Ovary (tissue), 10 donors: ENCODE measurements at places on chromosomes 4 and X. TPM values are rescaled to one million over a fixed set of nuclear protein-coding genes. Genes with fewer than 3 reads are reported as not detected.

The TMEM184C gene
- 31.8 TPM for polyA plus RNA-seq

The ARHGAP36 gene
- not detected for polyA plus RNA-seq

The FSTL5 gene
- 0.05 TPM for polyA plus RNA-seq

The AKAP4 gene
- polyA plus RNA-seq, result not detected

The SERPINA7 gene
- polyA plus RNA-seq, result not detected

The PARM1 gene
- 90.1 TPM for polyA plus RNA-seq

The FGFBP1 gene
- not detected for polyA plus RNA-seq

The RASSF6 gene
- 1.0 TPM for polyA plus RNA-seq

The SYTL4 gene
- polyA plus RNA-seq, result 68.0 TPM

The GRK4 gene
- 3.3 TPM for polyA plus RNA-seq

The AWAT2 gene
- 0.10 TPM for polyA plus RNA-seq

The MAGEA4 gene
- not detected for polyA plus RNA-seq

The STARD8 gene
- 4.6 TPM for polyA plus RNA-seq

The SMPX gene
- 0.62 TPM for polyA plus RNA-seq

The CSAG3 gene
- polyA plus RNA-seq, result not detected

The SPANXD gene
- polyA plus RNA-seq, result not detected

The WNK3 gene
- polyA plus RNA-seq, result 1.8 TPM

The MAGEA2 gene
- not detected for polyA plus RNA-seq

The HPGDS gene
- 7.4 TPM for polyA plus RNA-seq

The DMP1 gene
- polyA plus RNA-seq, result not detected

The DIPK2B gene
- polyA plus RNA-seq, result 18.7 TPM
